Naive thymus-derived CD8-positive, alpha-beta T cell (primary cell): ENCODE measurements at places on chromosomes 11 and 22.

DNA sequence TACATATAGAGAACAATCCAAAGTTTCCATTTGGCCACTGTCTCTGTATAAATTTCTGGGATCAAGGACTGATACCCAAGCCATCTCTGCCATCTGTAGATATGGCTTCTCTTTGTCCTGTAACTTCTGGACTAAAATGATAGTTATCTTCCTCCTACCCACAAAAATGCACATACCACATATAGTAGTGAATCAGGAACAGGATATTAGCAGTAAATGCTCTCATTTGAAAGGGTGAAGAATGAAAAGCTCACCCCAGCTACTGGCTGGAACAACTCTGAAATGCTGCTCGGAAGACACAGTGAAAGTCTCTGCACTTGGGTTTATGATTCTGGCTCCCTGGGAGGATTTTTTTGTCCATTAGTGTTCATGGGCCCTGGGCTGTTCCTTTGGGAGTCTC is 856.4 kb upstream of the LRRC4C start:
- no peaks in the 10 kb centered on the region for H3K36me3 ChIP-seq
- H3K4me1 ChIP-seq, result no peaks in the 10 kb centered on the region
- no peaks in the 10 kb centered on the region for H3K27me3 ChIP-seq
- H3K27ac ChIP-seq, result no peak overlapping the region

GRCh38 chr11:101444851-101445250 is 139.0 kb downstream of the TRPC6 start:
- H3K4me1 ChIP-seq, result no peaks in the 10 kb centered on the region
- H3K4me3 ChIP-seq, result no peak overlapping the region
- DNase-seq, result no peak
- H3K27me3 ChIP-seq, result no peaks in the 10 kb centered on the region
- no peak overlapping the region for H3K27ac ChIP-seq
- H3K36me3 ChIP-seq, result no peaks in the 10 kb centered on the region

DNA sequence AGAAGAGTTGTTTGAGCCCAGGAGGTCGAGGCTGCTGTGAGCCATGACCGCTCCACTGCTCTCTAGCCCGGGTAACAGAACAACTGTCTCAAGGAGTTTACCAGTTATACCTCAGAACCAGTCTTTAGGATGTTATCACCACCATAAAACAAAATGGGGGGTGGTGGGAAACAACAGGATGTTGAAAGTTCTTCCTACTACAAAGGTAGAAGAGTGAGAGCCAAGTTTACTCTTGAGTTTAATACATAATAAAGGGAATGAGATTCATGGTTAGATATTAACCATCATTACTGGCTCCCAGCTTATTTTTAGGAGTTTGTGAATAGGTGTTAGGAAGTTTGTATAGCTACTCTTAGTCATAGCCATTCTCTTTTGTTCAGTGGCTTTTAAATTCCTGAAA is 78.8 kb upstream of the HORMAD2 start:
- H3K4me3 ChIP-seq, result no peak overlapping the region
- DNase-seq, result no peak
- H3K27ac ChIP-seq, result peak overlapping the region; percentile 66
- no peaks in the 10 kb centered on the region for H3K27me3 ChIP-seq
- H3K36me3 ChIP-seq, result peaks cover 59% of the 10 kb centered on the region
- no peaks in the 10 kb centered on the region for H3K4me1 ChIP-seq

GRCh38 chr22:38829485-38829884 is 14.3 kb downstream of the NPTXR start:
- no peak for DNase-seq
- peaks cover 6% of the 10 kb centered on the region for H3K36me3 ChIP-seq
- H3K4me1 ChIP-seq, result no peaks in the 10 kb centered on the region
- no peaks in the 10 kb centered on the region for H3K27me3 ChIP-seq

GRCh38 chr11:45233804-45234170 is 52.4 kb downstream of the SYT13 start:
- no peak overlapping the region for H3K4me3 ChIP-seq
- H3K27ac ChIP-seq, result no peak overlapping the region
- H3K36me3 ChIP-seq, result peaks cover 3% of the 10 kb centered on the region
- H3K4me1 ChIP-seq, result peaks cover 4% of the 10 kb centered on the region
- no peak for DNase-seq
- H3K27me3 ChIP-seq, result peaks cover 25% of the 10 kb centered on the region

- H3K27me3 ChIP-seq, result no peaks in the 10 kb centered on the region
- no peaks in the 10 kb centered on the region for H3K36me3 ChIP-seq
- no peak overlapping the region for H3K4me3 ChIP-seq
- no peak for DNase-seq
Measured at GRCh38 chr11:66867425-66868040, 10.7 kb downstream of the LRFN4 start.

DNA sequence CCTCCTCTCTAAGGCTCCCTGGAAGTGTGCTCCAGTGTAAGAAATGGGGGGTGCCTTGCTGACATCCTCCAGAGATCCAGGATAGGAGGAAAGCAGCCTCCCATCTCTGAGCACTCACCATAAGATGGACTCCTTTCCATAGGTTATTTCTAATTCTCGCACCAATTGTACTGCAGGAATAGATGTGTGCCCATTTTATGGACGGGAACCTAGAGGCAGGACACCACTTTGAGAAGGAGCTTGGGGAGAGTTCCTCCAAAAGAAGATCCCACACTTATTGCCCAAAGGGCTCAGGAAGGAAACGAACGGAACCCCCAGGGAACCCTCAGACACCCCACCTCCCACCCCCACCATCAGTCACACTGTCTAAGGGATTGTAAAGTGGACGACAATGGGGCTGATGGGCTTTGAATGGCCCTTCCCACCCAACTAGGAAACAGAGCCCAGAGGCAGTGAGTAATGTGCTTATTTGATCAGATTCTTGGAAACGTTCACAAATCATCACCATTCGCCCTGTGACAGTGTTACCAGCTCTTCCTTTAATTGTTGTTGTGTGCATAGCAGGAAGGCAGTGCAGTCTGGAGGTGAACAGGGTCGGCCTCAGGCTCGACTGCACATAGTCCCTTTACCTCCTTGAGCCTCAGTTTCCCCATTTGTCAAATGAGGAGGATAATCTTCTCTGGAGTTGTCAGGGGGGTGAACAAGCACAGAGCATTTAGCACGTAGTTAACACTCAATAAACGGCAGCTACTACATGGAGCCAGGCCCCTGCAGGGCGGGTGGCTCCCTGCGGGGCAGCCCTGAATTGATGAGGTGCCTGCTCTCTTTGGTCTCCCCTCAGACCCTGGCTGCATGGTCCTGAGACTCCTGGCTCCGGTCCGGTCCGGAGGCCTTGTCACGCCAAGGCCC is 8.4 kb upstream of the MN1 start:
- no peak for DNase-seq
- no peak overlapping the region for H3K27ac ChIP-seq
- H3K4me3 ChIP-seq, result no peak overlapping the region
